ENCODE measurements at places on chromosomes 5 and 9.

DNA sequence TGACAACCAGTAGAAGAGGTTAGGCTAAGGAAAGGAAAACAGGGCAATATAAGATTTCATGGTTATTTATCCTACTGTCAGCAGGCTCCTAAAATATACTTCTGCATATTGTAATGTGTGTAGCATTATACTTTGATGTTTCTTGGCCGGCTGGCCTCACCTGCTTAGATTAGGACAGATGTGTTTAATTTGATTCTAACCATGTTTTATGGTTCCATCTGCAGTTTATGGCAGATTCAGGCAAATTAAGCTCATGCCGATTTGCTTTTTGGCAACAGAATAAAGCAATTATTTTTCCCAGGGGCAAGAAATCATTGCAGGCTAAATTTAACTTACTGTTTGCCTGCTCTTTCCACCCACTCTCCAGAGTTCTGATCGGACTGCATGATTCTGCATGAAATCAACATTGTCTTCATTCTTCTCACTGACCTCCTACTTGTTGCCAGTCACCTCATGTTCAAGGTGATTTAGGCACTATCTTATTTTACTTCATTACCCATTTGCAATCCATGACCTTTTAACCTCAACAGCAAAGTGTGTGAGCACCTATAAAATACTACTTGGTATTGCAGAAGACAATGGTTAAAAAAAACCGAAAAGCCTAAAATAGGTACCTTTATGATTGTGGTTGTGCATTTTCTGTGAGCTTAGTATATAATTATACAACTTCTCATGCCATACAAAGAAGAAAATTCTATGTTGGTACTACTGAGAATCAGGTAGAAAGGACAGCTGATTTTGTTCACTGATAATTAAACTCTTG lies 125.2 kb downstream of the EDIL3 start:
- DNase-seq = no peak

GRCh38 chr5:160843240-160843639 lies 8.8 kb downstream of the ATP10B start:
- DNase-seq = no peak

DNA sequence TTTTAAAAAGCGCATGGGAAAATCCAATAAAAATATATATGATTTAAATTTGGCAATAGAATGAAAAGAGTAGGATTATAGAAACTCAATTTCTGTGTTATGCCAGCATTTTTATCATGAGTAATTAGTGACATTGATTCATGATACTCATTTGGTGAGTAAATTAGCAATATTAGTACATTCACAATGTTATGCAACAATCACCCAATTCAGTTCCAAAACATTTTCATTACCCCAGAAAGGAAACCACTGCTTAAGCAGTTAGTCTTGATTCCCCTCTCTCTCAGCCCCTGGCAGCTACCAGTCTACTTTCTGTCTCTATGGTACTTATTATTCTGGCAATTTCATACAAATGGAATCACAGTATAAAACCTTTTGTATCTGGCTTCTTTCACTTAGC lies 27.0 kb downstream of the OSMR start:
- DNase-seq = no peak

- no peak for DNase-seq
Observed at GRCh38 chr5:150158170-150158949, 2.7 kb upstream of the PDGFRB start.

- no peak for DNase-seq
Observed at GRCh38 chr5:1031306-1031959, 22.8 kb downstream of the NKD2 start.

DNA sequence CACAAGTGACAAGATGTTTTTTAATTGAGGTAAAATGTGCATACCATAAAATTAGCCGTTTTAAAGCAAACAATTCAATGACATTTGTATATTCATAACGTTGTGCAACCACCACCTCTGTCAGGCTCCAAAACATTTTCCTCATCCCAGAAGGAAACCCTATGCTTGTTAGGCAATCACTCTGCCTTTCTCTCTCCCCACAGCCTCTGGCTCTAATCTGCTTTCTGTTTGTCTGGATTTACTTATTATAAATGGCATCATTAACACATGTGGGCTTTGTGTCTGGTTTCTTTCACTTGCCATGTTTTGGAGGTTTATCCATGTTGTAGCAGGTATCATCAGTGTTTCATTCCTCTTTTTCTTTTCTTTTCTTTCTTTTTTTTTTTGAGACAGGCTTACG lies 1.4 kb upstream of the N4BP3 start:
- DNase-seq = no peak

GRCh38 chr9:21576331-21577189 lies 94.4 kb upstream of the IFNE start:
- DNase-seq = no peak

DNA sequence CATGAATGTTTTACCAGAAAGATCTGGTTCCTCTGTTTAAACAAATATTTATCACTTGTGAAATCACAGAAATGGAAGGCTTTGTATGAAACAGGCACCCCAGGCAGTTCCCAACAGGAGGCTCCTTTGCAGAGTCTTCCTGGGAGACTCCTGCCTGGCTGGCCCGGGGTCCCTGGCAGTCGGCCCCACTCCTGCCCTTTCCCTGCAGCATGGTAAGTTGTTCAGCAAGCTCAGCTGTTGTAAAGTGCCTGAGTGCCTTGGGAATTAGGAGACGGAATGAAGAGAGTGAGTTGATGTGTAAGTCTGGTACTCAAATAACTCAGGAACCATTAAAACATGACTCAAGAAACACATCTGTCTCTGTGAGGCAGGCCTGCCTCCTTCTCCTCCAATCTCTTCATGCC lies 17.5 kb upstream of the LHFPL2 start:
- no peak for DNase-seq

DNA sequence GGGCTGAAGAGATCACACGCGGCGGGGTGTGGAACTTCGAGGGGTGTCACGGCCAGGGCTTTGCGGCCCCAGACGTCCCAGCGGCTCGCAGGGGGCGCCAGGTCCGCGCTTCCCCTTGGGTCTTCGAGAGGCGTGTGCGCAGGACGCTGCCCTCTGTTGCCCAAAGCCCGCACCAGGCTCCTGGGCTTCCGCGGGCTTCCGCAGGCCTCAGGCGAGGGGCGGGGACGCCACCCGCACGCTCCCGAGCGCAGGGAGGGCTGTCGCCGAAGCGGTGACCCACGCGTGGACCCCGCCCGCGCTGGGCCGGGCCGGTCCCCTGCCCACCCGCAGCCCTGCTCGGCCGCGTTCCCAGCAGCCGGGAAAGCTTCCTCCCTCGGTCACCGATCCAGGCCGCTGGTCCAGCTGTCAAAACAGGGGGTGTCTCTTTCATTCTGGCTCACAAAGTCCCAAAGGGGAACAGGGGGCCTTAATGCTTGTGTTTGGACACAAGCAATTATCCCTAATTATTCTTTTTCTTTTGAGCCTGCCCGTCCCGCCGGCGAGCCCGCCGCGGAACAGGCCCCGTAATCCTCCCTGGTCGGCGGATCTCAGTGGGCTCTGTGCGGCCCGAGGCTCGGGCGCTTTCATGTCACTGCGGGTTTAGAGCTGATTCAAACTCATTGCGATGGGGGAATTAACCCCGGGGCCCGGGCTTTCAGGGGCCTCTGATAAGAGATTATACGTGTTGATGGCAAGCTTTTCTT lies 60.6 kb downstream of the TMEM174 start:
- no peak for DNase-seq

DNA sequence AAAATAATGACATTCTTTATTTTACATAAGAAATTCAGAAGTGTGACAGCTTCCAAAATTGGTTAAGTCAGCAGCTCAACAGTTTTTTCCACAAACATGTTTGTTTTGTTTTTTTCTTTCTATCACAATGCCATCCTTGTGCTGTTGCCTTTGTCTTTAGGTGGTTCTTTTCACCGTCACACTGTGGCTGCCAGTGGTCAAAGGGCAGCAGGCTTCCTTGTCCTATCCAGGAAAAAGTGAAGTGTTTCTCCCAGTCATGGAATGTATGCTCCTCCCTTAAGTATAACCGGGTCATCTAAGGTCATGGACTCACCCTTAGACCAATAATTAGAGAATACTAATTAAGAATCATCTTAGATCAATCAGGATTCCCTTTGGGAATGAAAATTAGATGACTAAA lies 87.4 kb downstream of the SREK1 start:
- DNase-seq = no peak

GRCh38 chr5:62093976-62094375 lies 212.0 kb upstream of the KIF2A start:
- DNase-seq = no peak

DNA sequence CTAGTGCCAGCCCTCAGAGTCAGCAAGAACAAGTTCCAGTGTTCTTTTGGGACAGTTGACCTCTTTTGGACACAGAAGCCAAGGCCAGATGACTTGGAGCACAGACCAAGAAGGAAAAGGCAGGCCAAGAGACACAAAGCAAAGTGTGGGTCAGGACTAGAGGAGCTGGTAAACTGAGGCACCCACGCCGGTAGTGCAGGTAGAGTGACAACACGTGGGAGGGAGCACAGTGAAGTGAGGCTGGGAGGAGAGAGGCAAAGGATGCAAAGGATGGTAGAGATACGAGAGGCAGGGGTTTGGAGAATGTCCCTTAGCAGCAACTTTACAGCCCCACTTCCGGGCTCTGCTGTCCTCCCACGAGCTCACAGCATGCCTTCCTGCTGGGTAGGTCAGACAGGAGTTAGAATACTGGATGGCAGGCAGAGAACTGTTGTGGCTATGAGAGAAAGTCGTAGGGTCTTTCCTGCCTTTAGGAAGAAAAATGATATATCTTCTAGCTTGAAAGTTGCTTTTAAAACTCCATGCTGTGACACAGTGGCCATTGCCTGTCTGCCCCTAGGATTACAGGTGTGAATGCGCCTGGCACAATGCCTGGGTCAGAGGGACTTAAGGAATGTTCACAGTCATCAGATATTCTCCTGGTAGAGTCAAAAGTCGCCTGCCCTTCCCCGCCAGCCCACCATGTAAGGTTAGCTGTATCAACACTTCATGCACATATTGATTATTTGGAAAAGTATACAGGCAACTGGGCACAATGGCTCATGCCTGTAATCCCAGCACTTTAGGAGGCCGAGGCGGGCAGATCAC lies 97.9 kb downstream of the PDE8B start:
- DNase-seq = no peak
